ENCODE measurements at places on chromosomes 6 and 20.

GRCh38 chr6:30720738-30721197 is 616 bp downstream of the TUBB start:
- no peak for DNase-seq

DNA sequence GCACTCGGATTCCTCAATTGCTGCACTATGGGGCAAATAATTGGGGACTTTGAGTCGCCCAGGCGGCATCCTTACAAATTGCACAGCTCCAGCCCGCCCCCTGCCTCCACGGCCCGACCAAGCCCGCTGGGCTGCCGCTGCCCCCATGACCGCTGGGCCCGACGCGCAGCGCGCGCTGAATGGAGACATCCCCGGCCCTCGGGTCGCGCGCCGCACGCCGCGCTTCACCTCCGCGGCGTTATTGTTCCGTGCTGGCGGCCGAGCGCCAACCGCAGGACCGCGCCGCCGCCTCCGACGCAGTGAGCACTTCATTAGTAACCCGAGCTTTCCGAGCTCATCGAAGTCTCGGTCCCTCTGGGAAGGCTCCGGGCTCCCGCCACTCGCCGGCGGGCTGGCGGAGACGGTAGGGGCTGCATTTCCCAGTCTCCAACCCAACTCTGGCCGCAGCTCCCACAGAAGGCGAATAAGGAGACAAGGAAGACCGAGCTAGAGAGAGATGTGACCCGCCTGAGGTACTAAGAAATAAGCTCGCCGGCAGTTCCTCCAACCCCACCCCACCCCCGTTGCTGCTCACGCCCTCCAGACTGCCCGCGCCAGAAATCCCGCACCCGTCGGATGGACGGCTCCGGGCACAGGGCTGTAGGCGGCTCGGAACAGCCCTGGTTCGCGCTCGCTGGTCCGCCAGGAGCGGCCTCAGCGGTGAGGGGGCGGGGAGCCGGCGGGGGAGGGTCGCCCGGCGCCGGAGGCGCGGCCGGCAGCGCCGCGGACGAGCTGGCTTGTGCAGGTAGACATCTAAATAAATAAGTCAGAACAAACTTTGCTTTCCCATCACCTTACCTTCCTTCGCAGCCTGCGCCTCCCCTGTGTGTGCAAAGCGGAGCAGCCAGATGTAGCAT is 703 bp downstream of the EPHA7 start:
- peak; percentile 90 for DNase-seq

- DNase-seq = no peak
Observed at GRCh38 chr6:167825332-167826229, 1.1 kb upstream of the AFDN start.

DNA sequence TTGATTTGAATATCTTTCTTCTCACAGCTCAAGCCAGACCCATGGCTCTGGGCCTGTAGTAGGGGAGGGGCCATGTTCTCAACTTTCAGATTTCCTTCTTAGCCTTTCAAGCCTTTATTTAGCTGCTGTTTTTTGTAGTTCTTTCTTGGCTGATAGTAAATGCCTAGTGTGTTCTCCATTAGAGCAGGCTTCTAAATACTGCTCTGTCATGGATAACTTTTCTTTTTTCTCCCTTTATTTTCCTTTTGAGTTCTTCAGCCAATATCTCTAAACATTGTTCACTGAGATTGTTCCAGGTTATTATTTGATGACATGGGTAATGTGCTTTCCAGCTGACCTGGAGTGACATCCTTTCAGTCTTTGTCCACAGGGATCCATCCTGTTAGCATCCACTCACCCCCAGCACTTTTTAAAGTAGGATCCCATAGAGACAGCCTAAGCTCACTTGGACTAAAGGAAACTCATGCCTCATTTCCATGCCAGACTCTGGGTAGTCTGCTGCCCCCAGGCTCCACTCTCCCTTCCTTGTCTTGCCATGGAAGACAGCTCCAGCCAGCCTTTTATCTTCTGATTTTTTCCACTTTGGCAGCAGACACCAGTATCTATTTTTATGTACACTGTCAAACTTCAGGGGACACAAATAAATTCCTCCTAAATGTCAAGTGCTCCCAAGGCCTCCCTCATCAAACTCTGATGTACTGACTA is 645.6 kb downstream of the RNF144B start:
- DNase-seq = no peak

DNA sequence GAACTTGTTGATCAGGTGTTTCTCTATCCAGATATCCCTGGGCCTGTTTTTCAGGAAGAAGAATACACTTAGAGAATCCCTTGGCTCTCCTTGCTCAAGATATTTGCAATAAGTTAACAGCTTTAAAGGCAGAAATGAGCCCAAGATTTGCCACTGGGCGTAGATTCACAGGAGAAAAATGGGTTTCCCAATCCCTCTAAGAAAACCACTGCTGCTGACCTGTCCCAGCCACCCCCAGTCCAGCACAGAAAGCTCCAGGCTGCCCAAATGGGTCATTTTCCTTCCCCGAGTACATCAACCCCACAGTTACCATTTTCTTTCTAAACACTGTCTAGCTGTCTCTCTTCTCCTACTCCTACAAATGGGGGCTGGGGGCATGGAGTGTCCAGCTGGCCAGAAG is 67.3 kb downstream of the ANKRD60 start:
- DNase-seq = no peak
